Jurkat, Clone E6-1 (cell line): ENCODE measurements at places on chromosomes 13 and 19.
A peak's percentile ranks its signal among the peaks of the same experiment; 100 is the strongest.

DNA sequence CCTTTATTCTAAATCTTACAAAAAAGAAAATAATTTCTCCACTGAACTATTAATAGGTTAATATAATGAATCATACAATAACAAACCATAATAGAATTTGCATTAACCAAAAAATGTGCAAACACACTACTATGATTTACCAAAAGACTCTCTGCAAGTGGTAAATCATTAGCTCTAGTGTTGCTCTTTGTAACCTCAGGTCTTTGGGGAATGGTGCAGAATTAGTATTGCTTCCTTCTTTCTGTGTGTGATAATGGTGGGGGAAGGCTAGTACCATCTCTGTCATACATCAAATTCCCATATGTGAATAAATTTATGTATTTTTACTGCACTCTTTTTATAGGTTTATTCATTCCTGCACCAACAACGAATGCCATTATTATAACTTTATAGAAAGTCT, 105.1 kb downstream of the COG6 start:
- no peak for DNase-seq

DNA sequence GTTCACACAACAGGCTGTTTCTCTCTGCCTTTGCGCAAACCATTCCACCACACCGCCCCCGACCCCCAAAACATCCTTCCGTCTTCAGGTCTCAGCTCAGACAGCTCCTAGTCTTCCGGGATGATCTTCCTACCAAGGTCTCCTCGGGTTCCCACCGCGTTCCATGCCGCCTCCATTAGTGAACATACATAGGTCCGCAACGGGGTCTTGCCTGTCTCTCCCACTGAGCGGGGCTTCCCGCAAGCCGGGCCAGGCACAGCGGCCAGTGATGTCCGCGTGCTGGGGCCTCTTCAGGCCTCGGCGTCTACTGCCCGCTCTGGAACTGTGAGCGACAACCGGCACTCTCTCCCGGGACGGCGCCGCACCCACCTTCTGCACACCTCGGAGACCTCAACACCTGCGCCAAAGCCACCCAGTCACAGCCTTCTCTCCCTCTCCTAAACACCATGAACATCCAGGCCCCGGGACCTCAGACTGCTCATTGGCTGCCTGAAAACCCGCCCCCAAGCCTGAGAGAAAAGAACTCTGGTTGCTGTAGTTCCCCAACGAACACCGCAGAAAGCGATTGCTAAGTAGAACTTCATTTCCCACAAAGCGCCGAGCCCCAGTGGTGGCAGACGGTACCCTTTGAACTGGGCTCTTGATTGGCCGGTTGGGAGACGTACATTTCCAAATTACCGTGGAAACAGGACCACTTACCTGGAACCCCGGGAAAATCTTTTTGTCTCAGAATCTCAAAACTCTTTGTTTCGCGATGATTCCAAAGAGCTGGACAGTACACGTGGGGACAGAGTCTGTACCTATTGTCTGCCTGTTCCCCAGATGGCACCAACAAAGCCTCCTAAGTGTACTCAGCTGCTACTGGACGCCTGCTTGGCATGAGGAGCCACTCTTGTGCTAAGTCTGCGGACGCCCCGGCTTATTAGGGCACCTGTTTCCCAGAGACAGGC, 9.5 kb downstream of the DYRK1B start:
- DNase-seq = peak; percentile 72

DNA sequence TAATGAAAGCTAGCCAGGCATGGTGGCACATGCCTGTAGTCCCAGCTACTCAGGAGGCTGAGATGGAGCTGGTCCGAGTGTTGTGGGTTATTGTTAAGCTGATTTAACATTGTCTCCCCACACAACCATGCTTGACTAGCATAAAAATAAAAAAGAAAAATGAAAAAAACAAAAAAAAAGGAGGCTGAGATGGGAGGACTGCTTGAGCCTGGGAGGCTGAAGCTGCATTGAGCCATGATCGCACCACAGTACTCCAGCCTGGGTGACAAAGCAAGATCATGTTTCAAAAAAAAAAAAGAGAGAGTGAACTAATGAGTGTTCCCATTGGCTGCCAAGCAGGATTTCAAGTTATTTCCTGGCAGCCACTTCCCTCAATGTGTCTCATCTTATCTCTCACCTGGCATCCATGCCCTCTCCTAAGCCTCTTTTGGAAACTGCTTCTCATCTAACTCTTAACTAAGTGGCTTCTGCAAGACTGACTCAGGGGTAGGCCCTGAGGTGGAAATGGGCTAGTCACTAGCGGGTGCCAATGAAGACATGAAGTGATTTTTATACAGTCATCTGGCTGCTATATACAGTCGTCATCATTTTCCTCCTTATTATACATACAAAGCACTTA, 4.9 kb downstream of the THAP8 start:
- DNase-seq = no peak

- DNase-seq = peak; percentile 40
Observed at GRCh38 chr19:11530432-11530831, 1.5 kb upstream of the ECSIT start.

- DNase-seq = no peak
Observed at GRCh38 chr19:54209058-54209810, 8.6 kb downstream of the RPS9 start.

DNA sequence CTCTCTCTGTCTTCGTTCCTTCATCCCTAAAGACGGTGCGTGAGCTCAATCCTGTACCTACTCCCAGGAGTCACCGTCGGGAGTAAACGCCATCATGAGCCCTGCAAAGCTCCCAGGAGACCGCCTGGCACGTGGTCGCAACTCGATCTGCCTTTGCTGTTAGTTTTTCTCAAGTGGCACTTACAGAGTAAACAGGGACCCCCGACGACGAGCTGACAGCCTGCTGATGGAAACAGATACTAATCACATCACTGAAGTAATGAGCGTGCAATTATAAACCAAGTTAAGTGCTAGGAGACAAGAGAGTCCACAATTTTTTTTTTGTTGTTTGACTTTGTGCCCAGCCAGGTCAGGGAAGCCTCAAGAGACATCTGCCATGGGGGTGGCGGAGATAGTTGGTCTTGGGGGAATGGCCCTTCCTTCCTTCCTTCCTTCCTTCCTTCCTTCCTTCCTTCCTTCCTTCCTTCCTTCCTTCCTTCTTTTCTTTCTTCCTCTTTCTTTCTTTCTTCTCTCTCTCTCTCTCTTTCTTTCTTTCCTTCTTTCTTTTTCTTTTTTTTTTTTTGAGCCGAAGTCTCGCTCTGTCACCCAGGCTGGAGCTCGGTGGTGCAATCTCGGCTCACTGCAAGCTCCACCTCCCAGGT, 23.6 kb downstream of the CACNG6 start:
- no peak for DNase-seq

DNA sequence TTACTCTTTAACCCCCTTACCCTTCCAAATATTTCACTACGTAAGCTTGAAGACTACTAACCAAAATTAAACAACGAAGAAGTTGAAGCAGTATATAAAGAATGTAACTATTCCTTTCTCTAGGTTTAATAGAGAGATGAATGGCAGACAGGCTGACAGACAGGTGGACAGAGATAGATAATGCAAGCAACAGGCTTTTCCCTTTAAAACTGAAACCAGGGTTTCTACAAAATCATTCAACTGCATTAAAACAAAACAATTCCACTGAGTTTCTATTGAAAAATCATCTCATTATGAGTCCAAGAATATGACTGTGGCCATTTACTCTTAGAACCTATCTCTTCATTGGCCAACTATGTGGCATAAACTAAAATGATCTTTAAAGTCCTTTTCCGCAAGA, 15.2 kb downstream of the LNX2 start:
- no peak for DNase-seq

- DNase-seq = no peak
Observed at GRCh38 chr19:3668331-3669081, 31.8 kb downstream of the PIP5K1C start.

DNA sequence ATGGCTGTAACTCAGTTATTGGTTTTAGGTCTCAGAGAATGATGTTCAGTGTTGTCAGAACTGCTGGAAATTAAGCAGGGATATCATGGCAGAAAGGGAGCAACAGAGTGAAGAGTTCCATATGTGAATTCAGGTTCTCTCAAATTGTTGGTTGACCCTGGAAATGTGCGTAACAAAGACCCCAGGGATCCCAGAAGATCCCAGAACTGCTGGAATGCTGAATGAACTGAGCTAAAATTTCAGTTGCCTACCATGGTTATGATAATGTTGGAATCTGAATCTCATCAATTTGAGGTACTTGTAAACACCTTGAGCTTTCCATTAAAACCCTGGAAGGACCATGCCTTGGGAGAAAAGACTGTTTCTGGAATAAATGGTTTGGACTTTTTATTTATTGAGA, 230.8 kb downstream of the GGACT start:
- DNase-seq = no peak

DNA sequence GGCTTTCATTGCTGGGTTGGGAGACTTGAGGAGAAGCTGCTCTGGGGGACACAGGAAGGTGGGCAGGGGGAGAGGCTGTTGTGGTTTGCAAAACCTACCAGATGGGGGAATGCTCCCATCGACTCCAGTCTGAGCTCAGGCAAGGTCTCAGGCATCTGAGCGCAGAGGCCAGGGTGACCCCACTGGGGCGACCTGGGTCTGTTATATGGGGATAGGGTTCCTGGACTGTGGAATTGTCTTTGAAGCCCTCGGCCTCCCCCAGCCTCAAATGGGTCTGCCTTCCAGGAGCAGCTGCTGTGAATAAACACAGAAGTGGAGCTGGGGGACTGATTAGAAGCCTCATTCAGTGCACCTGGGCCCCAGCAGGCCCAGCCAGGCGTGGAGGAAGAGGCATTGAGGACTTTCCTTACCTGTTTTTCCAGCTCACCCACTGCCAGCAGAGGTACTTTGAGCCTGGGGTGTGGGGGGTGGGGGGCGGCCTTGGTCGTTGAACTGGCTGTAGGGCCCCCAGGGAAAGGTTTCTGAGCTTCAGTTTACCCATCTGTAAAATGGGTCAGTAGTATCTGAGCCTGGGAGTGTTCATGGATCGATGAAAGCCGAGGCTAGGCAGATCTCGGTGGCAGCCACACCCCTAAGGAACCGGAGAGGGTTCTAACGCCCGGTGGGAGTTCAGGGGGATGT, 1.4 kb downstream of the CERS4 start:
- DNase-seq = no peak

DNA sequence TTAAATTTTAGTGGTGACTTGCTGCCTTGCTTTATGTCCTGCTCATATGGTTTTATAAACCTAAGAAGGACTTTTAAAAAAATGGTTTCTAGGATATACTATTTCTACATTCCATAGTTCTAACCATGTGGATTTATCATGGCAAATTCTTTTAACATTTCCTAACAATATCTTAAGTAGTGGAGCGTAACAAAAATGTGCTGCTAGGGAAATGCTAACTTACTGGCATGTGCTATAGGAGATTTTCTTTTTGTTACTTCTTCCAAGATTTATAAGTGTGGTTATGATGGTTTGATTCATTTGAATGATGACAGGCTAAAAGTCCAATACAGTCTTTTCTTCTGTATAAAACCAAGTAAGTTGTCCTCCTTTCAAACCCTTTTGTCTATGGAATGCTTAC, 713.7 kb downstream of the SLITRK1 start:
- DNase-seq = no peak

DNA sequence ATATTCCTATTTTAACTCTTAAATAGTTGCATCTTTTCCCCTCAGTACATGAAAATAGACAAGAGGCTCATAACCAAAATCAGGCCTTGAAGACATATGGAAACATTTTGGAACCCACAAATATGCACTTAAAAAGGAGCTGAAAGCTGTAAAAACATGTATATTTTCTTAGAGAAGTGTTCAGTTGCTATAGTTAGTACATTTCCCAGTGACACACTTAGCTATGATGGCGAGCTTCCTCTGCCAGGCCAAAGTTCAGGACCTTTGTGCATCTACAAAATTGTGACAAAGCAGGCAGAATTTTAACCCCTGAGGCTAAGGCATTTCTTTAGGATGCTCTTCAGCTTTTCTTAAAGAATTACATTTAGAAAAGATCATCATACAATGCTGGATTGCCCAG, 54.5 kb downstream of the RCBTB2 start:
- no peak for DNase-seq

- no peak for DNase-seq
Observed at GRCh38 chr19:5032101-5032967, 63.4 kb downstream of the KDM4B start.

- no peak for DNase-seq
Observed at GRCh38 chr13:105643966-105644365, 891.5 kb downstream of the EFNB2 start.

DNA sequence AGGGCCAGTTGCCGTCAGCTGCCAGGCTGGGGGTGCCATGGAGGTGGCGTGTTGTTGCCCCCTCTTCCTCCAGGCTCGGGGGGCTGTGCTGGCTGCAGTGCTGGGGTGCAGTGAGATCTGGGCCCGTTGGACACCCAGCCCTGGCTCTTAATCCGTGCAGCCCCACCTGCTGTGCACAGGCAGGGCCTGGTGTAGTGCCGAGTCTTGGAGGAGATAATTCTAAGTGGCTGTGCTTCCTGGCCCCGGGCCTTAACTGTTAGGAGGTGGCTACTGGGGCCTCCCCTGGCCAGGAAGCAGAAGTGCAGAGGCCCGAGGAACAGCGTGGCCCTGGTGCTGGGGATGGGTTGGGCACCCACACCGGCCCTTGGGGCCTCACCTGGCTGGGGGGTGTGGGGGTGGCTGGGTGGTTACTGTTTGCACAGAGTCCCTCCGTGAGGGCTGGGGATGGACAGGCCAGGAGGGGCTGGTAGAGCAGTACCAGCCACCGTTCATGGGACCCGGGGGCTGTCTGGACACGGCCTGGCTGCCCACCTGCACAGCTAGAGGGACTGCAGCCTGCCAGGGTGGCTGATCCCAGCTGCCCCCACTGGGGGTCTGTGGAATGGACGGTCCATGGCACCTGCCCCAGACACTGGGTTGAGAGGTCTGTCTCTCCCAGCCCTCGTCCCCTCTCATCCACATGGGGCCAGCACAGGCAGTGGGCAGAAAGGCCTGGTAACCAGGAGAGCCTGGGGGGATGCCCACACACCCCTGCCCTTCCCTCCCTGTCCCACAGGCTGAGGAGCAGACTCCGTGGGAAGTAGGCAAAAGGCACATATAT, 3.3 kb downstream of the GPX4 start:
- DNase-seq = no peak

- DNase-seq = no peak
Observed at GRCh38 chr19:2089001-2089711, 7.0 kb downstream of the MOB3A start.

GRCh38 chr19:30338041-30338456, 34.1 kb upstream of the ZNF536 start:
- DNase-seq = no peak

DNA sequence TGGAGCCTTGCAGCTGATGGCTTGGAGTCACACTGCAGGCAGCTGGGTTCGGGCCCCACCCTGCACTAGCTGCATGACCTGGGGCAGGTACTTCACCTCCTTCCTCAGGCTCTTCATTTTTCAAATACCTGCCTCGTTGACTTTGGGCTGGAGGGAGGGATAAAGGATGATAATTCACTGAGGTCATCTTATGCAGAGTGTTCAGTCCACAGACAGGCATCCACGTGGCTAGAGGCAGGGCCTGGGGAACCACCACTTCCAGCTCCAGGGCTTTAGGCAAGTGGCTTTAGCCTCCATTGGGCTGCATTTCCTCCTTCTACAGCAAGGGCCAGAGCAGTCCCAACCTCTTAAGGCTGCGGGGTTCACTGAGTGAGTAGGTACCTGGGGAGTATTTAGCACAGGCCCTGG, 84.8 kb downstream of the SIPA1L3 start:
- no peak for DNase-seq

GRCh38 chr19:36547001-36547732, 19.1 kb upstream of the ZNF260 start:
- no peak for DNase-seq
